Caco-2 (cell line): ENCODE measurements at places on chromosomes 5 and 9. TPM values are rescaled to one million over a fixed set of nuclear protein-coding genes. Genes with fewer than 3 reads are reported as not detected.

The BTNL8 gene
- total RNA-seq: 6.0 and 7.3 TPM in 2 replicates

The MELK gene
- total RNA-seq: 57.8 and 59.6 TPM in 2 replicates

- no peak for DNase-seq
Observed at GRCh38 chr9:88166660-88167059, 28.4 kb upstream of the SPATA31C2 start.

GRCh38 chr9:112041536-112042243 lies 133.4 kb downstream of the SUSD1 start:
- DNase-seq: peak; percentile 60

- DNase-seq: no peak
Observed at GRCh38 chr5:107744418-107745330, 73.9 kb upstream of the EFNA5 start.

GRCh38 chr9:94144394-94144793 lies 60.1 kb downstream of the PTPDC1 start:
- no peak for DNase-seq

DNA sequence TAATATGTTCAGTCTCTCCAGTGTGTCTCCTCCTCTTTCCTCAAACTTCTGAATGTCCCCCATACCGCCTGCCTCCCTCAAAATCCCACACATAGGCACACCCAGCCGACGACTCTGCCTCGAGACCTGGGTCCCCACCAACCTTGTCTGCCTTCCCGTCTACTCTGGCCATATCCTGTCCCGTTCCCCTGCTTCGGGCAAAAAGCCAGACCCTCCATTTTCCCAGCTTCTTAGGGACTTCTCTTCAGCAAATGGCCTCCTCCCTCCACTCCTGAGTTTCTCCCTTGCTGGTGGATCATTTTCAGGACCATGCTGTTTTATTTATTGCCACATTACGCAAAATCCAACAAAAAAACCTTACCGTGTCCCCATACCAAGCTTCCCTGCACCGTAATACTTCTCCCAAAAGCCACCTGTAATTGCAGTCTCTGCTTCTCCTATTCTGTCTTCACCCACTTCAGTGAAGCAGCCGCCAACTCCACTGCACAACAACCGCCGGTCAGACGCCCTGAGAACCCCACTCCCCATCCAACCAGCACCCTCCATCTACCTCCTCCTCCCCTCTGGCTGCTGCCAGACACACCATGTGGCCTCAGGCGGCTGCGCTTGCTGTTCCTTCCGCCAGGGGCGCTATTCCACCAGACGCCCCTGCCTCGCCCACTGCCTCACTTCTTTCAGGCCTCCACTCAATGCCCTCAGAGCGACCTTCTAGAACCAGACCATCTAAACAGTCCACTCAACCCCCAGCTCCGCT lies 117.0 kb downstream of the TRPM6 start:
- peak; percentile 15 for DNase-seq

GRCh38 chr5:61623401-61624069 lies 291.5 kb downstream of the ZSWIM6 start:
- DNase-seq: peak; percentile 11

- no peak for DNase-seq
Observed at GRCh38 chr5:105503950-105504349, 1941.4 kb upstream of the NUDT12 start.

DNA sequence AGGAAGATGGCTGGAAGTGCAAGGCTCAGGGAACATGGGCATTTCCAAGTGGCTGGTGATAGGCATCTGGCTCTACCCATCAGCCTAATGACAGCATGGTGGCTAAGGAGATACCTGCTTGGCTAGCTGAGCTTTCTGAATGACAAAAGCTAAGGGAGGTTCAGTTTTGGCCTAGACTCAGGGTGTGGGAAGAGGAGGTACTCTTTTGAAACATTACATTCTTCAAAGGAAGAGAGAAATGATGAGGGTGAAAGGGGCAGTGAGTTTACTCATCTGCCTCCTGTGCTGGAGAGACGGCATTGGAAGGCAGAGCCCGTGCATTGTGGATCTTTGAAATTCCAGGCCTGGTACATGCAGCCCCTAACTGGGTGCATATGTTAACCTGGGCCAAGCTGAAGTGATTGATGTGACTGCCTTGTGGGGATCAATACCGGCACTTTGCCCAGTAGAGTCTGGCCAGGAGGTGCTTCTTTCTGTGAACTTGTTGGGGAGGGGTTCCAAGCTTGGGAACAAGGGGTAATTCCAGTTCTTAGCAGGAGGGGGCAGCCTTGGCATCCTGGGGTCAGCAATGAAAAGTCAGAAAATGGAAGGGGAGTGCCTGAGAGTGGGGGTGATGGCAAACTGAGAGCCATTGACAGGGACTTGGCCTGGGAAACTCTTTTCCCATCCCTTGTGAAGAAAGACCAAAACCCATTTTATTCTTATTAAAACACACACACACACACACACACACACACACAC lies 108.6 kb downstream of the ACER2 start:
- DNase-seq: peak; percentile 27
